Activated CD4-positive, CD25-positive, alpha-beta regulatory T cell (primary cell): ENCODE measurements at places on chromosomes 5 and 9.

DNA sequence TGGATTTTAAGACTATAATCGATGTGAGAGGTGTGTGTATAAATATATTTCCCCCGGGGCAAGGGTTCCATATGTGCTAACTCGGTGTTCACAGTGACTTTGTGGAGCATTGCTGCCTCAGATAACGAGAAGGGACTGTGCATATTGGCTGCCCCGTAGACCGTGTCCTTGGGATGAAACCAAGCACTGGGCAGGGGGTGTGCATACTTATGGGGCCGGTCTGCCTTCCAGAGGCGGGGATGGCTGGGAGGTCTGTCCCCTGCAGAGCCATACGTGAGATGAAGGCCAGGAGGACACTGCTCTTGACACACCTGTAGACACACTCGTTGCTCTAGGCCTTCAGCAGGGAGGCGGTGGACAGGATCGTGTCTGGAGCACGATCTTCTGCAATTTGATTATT is 56.0 kb upstream of the ZNF354A start:
- no peak for DNase-seq

GRCh38 chr5:94240993-94241651 is 377.3 kb downstream of the KIAA0825 start:
- no peak for DNase-seq

DNA sequence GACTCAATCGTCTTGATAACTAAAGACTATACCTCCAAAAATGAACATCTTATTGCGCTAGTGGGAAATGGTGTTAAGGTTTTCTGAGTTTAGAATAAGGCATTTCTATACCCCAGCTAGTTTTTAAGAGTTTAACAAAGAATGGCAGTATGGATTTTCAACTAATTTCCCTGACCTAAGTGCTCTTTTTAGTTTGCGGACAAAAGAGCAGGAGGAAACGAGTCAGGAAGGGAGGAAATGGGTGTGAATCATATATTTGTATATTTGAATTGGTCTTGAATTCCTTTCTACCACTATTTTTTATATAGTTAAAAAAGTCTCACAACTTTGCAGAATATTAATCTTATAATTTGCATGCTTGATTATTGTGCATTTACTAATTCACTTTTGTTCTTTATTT is 516.3 kb upstream of the ZNF608 start:
- no peak for DNase-seq

- DNase-seq = no peak
These were observed 8.9 kb downstream of the LRRC26 start for GRCh38 chr9:137160716-137161557.

- no peak for DNase-seq
These were observed 177.1 kb downstream of the PIK3R1 start for GRCh38 chr5:68392617-68393016.

DNA sequence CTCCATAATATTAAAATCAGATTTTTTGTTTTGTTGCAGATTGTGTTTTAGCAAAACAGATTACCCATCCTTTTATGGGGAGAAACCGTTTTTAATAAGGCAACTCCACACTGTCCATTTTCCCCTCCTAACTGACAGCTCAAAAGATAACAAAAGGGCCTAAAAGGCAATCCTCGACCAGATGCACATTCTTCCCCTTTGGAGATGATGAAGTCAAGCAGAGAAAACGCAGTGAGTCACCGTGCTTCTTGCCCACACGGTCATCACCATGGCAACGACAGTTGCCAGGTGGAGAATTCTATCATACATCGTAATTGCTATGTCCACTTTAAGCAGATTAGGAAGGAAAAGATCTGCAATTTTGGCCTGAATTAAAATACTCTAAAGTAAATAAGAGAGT is 96.4 kb downstream of the DIRAS2 start:
- DNase-seq = no peak

GRCh38 chr5:76601470-76601869 is 21.7 kb downstream of the F2RL2 start:
- no peak for DNase-seq

- no peak for DNase-seq
These were observed 60.4 kb upstream of the CTSL start for GRCh38 chr9:87665505-87665904.

GRCh38 chr9:134460206-134460605 is 134.0 kb downstream of the RXRA start:
- DNase-seq = no peak

DNA sequence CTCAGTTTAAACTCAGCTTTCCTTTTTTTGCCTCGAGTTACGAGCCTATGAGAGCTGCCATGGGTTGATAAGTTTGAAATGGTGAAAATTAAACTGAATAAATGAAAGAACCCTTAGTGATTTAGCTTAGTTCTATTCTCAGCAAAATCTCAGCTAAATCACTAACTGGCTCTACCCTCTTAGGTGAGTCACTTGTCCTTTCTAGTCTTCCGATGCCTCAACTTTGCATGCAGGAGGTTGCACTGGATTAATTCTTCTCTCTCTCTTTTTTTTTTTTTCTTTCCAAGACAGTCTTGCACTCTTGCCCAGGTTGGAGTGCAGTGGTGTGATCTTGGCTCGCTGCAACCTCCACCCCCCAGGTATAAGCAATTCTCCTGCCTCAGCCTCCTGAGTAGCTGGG is 83.9 kb downstream of the PAPPA start:
- no peak for DNase-seq

GRCh38 chr9:112546149-112547012 is 59.8 kb downstream of the KIAA1958 start:
- no peak for DNase-seq

GRCh38 chr9:86098824-86099700 is at the start of gene GOLM1:
GOLM1 (minus strand) TSS chr9:86099558; CDS start chr9:86079320, 20,238 bp downstream.
- no peak for DNase-seq

- DNase-seq = no peak
These were observed 91.2 kb upstream of the EQTN start for GRCh38 chr9:27388150-27388549.

DNA sequence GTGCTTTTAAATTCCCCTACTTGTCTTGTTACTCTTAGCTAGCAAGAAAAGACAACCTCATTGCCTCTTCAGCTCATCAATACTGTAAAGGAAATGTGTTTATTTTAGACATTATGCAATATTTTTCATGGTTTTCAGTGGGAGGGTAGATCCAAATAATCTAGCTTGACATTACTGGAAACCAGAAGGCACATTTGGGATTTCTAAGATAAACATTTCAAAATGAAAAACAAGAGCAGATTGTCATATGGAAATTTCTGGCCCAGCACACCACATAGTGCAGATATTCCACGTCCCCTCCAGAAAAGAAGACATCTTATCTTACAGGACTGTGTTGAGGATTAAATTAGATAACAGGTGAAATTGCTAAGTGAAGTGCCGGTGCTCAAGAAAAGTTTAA is 296.9 kb downstream of the MSX2 start:
- no peak for DNase-seq

GRCh38 chr5:92890841-92891244 is 690.2 kb downstream of the NR2F1-AS1 start:
- no peak for DNase-seq

- DNase-seq = no peak
These were observed 502 bp upstream of the PTGR1 start for GRCh38 chr9:111599955-111600343.

- DNase-seq = no peak
These were observed 20.8 kb upstream of the ATG10 start for GRCh38 chr5:81950996-81951395.

DNA sequence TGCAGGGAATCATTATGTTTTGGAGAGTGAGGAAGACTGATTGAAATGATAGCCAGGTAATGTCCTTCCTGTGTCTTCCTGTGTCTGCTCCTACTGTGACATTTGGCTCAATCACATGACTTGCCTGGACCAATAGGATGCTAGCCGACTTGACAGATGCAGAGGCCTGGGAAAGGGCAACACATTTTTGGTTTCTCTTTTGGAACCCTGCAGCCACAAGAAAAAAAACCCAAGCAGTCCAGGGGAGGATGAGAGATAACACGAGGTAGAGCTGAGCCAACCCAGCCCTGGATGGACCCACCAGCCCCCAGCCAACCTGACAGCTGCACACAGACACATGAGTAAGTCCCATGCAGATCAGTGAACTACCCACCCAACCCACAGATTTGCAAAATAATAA is 256.1 kb upstream of the SMARCA2 start:
- no peak for DNase-seq

DNA sequence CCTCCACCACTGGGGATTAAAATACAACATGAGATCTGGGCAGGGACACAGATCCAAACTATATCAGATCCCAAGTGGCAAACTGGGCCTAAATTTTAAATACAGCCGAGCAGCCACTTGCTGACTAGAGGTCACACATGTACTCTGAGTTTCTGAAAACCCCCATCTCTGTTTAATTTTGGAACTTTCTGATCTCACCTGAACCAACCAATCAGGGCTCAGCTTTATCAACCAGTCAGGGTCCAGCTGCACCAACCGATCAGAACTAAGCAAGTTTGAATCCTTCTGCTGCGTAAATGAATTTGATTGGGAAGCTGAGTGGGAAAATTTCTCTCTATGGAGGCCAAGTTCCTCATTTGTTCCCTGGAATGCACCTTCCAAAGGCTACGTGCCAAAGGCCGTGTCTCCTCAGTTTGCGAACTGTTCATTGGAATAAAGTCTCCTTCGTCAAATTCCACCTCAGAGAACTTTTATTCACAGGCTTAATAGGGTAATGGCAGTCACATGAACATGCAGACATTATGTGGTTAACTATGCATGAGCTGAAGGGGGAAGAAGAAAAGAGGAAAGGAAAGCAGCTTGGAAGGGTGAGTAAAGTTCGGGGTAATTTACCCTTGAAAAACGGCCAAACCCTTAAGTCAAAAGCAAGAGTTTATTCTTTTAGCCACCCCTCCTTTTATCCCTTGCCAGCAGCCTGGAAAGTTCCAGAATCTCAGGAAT is 3.7 kb downstream of the CD180 start:
- no peak for DNase-seq

DNA sequence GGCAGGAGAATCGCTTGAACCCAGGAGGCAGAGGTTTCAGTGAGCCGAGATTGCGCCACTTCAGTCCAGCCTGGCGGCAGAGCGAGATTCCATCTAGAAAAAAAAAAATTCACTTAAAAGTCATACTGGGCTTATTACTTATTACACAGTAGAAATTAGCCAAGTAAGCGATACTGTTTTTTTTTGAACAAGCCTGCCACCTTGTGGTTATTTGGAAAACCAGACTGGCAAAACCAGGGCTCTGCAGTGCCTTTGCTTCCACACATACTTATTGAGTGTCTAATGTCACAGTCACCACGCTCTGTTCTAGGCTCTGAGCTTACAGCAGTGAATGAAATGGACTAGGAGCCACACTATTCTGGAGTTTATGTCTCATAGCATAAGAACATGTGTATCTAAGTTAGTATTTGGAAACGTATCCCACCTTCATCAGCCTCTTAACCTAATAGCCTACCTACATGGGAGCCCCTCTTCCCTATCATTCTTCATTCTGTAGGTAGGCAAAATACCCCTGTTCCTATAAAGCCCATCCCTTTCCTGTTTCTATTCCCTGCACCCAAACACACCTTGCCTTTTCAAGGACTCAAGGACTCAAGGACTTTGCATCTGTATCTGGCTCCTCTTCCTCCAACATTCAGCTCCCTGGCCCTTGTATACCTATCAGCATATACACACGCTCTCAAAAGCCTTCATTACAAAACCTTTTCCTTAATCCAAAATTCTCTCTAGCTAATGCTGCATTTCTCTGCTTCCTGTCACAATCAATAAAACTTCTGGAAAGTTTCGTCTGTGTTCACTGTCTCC is 13.9 kb upstream of the BASP1 start:
- DNase-seq = no peak

DNA sequence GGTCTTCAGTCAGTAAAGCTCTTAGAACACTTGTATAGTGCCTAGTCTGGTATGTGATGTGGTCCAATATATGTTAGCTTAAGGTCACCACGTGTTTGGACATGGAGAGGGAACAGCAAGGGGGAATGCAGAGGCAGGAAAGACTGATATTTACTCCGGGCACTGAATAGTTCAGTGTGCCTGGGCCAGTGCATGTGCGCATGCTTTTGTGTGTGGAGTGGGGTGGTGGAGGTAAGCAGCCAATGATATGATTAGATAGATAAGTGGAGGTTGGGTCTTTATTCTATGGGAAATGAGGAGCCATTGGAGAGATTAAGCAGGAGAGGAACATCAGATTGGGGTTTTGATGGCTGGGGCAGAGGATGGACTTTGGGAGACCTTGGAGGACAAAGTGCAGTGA is 14.0 kb downstream of the OR13J1 start:
- no peak for DNase-seq

DNA sequence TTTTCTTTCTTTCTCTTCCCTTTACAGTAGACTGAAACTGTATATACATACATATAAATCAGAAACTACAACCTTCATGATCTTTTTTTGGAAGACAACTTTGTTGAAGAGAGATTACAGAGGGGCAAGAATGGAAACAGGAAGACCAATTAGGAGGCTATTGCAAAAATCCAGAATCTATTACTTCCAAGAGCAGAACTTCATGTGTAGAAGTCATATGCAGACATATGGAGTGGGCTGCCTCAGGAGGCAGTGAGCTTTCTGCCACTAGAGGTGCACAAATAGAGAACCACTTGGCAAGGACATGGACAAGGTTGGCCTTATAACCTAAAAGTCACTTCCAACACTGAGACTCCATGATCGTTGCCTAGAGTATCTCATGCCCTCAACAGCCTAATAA is 157.8 kb upstream of the NR4A3 start:
- no peak for DNase-seq

GRCh38 chr5:24314106-24314505 is 330.7 kb downstream of the CDH10 start:
- DNase-seq = no peak

DNA sequence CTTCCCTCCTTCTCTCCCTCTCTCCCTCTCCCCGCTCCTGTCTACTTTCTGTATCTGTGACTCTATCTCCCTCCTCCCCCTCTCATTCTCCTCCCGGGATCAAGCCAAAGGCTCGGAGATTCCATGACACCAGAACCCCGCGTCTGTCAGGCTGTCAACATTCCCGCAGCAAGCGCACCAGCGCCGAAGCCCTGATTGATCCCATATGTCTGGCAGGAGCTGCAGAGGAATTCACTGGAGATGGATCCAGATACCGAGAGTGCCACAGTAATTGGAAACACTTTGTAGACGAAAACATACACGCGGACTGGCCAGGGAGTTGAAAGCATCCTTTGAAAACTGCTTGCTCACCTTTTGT is 300 bp upstream of the SVEP1 start:
- no peak for DNase-seq

- DNase-seq = peak; percentile 61
These were observed 20.4 kb downstream of the GNPDA1 start for GRCh38 chr5:141992349-141992963.

DNA sequence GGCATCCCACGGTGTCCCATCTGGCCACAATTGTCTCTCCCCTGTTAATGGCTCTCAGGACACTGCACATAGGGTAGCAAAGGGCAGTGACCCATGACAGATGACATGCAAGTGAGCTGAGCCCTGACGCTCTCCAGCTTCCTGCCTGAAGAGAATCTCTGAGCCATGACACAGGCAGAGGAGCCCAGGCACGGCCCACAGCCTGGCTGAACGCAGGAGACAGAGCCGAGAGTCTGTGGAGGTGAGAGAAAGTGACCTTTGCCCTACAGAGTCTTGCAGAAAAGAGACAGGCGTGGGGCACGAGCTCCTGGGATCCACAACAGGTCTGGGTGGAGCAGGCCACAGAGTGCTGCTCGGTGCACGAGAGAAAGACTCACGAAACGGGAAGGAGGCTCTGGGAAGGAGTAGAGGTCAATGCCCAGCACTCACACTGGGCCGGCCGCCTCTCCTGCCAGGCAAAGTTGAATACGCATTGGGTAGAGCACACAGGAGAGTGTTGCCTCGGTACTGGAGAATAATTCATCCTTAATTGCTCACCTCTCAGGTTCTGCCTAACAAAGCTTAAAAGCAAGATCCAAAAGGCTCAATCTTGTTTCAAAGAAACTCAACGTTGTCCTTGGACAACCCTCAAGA is 90.3 kb downstream of the MRPL36 start:
- no peak for DNase-seq
